GM20000 (cell line): ENCODE measurements at places on chromosomes 6 and 20.

DNA sequence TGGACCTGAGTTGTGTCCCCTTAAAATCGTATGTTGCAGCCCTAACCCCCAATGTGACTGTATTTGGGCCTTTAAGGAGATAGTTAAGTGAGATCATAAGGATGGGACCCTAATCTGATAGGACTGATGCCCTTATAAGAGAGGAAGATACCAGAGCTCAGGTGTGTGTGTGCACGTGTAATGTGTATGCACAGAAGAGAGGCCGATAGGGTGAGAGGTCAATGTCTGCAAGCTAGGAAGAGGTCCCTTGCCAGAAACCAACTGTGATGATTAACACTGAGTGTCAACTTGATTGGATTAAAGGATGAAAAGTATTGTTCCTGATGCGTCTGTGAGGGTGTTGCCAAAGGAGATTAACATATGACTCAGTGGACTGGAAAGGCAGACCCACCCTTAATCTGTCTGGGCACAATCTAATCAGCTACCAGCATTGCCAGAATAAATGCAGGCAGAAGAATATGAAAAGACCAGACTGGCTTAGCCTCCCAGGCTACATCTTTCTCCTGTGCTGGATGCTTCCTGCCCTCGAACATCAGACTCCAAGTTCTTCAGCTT lies 299.8 kb downstream of the LRFN2 start:
- no peak for DNase-seq

GRCh38 chr6:15290962-15291704 lies 45.3 kb downstream of the JARID2 start:
- no peak for DNase-seq

- DNase-seq: no peak
Observed at GRCh38 chr6:25492951-25493350, 159.1 kb upstream of the SCGN start.

- DNase-seq: no peak
Observed at GRCh38 chr6:149198265-149198664, 119.2 kb upstream of the TAB2 start.

DNA sequence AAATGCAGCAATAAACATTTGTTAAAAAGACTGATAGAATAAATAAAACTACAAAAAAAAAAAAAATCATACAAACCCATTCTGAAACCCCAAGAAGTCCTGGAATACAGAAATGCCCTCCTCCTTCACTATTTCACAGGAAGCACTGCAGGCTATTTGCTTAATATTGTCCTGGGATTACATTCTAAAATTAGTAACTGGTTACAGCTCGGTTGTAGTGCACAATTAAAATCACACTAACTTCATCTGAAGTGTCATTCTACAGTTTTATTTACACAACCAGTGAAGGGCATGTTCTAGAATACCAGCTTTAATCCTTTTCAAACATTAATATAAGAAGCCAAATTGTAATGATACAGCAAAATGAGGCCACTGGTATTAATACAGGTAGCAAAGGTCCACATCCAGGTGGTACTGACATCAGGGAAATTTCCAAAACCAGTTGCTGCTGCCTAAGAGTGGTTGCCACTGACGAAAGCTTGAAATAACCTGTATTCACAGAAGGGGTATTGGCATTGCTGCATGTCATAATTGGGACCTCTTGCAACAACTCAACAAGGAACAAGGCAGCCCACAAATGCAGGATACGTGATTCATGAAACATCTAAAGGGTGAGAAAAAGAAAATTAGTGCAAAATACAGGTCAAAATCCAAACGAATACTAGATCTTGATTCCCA lies 26.9 kb downstream of the AKIRIN2 start:
- no peak for DNase-seq

DNA sequence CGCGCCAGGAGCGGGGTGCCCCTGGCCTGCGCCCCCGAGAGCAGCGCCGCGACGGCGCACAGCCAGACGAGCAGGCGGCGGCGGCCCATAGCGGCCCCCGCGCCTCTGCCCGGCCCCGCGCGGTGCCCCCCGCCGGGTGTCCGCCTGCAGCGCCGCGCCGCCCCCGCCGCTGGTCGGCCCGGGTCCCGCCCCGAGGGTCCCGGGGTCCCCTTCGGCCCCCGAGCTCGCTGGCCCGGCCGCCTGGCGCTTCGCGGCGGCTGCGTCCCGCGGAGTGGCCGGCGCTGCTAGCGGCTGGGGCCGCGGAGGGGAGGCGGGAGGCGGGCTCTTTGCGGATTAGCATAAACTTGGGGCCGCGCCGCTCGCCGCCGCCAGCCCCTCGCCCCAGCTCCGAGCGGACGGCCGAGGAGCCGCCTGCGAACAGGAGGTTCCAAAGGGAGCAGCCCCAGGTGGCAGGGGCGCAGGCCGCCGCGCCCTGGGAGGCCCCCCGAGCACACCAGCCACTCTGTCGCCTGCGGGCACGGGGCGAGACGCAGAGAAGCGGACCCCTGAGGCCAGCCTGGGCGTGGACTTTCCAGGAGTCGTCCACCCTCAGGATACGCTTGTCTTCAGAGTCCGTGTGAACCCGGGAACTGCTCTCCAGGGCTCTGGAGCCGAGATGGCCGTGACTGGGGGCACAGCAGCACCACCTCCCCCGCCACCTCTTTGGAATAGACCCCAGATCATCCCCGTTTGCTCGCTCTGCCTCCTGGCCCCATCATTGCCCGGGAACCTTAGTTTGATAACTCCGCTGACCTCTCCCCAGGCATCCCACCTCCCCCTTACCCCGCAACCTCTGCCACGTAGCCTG lies at the start of gene EMILIN3:
Gene EMILIN3 (minus strand): TSS at position 273 of the 847 bp plus-strand sequence. CDS start 184 bp downstream, at position 89.
- DNase-seq: no peak

- DNase-seq: no peak
Observed at GRCh38 chr6:99446076-99446475, 21.0 kb upstream of the PNISR start.

- no peak for DNase-seq
Observed at GRCh38 chr6:17200395-17200794, 80.8 kb upstream of the RBM24 start.

- DNase-seq: peak; percentile 62
Observed at GRCh38 chr6:14876778-14877613, 368.9 kb upstream of the JARID2 start.

GRCh38 chr20:42183147-42183546 lies 565.0 kb upstream of the CHD6 start:
- no peak for DNase-seq

- no peak for DNase-seq
Observed at GRCh38 chr6:142008781-142009180, 123.9 kb upstream of the GJE1 start.

GRCh38 chr6:91860541-91861335 lies 1273.9 kb upstream of the MAP3K7 start:
- DNase-seq: no peak

- DNase-seq: peak; percentile 71
Observed at GRCh38 chr20:20603339-20603990, 109.0 kb downstream of the RALGAPA2 start.

DNA sequence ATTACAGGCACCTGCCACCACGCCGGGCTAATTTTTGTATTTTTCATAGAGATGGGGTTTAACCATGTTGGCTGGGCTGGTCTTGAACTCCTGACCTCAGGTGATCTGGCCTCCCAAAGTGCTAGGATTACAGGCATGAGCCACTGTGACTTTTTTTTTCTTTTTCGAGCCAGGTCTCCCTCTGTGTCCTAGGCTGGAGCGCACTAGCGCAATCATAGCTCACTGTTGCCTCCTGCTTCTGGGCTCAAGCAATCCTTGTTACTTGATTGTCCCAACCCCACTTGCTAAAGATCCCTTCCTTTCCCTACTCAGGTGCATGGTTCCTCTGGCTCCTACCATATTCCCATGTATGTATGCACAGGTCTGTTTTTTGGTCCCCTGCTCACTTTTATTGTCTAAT lies 27.4 kb upstream of the SMIM29 start:
- no peak for DNase-seq

GRCh38 chr6:24919056-24919892 lies 16.5 kb downstream of the RIPOR2 start:
- no peak for DNase-seq

- DNase-seq: no peak
Observed at GRCh38 chr6:45377043-45377553, 636 bp downstream of the SUPT3H start.
